ENCODE measurements at places on chromosomes 12 and 14. TPM values are rescaled to one million over a fixed set of nuclear protein-coding genes. Genes with fewer than 3 reads are reported as not detected.

GRCh38 chr12:25423355-25424050 lies 129.6 kb downstream of the LMNTD1 start:
- DNase-seq, result no peak
- no peaks in the 10 kb centered on the region for H3K4me1 ChIP-seq
- no peaks in the 10 kb centered on the region for H3K36me3 ChIP-seq

GRCh38 chr12:29711381-29711780 lies 72.4 kb downstream of the TMTC1 start:
- H3K27ac ChIP-seq, result no peak overlapping the region
- H3K36me3 ChIP-seq, result no peaks in the 10 kb centered on the region
- H3K27me3 ChIP-seq, result no peaks in the 10 kb centered on the region
- H3K4me1 ChIP-seq, result no peaks in the 10 kb centered on the region
- no peak for DNase-seq

DNA sequence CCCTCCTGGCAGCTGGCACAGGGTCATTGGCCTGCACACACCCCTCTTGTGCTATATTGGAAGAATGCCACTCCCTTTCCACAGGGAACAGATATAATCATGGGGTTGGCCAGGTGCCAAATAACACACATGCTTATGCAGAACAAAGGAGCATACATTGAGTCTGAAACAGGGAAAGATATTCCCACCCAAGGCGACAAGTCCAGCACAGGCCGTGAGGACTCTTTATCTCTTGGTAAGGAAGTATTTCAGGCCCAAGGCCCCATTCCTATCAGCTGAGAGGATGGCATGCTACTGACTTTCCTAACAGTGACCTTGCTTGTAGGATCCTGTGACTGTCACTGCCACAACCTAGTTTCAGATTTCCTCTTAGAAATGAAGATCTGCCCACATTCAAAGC lies 59.0 kb upstream of the STXBP6 start:
- H3K27me3 ChIP-seq, result no peaks in the 10 kb centered on the region
- no peak overlapping the region for H3K27ac ChIP-seq
- H3K36me3 ChIP-seq, result no peaks in the 10 kb centered on the region

DNA sequence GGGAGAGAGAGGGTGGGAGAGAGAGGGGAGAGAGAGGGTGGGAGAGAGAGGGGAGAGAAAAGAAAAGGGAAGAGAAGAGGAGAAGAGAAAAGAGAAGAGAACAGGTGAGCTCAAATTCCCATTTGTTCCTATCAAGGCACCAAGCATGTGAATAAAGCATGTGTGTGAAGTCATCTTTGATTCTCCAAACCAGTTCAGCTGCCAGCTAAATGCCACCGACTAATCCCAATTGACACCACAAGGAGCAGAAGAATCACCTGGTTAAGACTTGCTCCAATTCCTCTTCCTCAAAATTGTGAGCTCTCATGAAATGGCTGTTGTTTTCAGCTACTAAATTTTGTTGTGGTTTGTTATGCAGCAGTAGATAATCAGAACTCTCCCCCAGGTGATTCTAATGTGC lies 188.9 kb downstream of the TMX1 start:
- peaks cover 13% of the 10 kb centered on the region for H3K4me1 ChIP-seq
- H3K27me3 ChIP-seq, result no peaks in the 10 kb centered on the region
- H3K36me3 ChIP-seq, result no peaks in the 10 kb centered on the region

DNA sequence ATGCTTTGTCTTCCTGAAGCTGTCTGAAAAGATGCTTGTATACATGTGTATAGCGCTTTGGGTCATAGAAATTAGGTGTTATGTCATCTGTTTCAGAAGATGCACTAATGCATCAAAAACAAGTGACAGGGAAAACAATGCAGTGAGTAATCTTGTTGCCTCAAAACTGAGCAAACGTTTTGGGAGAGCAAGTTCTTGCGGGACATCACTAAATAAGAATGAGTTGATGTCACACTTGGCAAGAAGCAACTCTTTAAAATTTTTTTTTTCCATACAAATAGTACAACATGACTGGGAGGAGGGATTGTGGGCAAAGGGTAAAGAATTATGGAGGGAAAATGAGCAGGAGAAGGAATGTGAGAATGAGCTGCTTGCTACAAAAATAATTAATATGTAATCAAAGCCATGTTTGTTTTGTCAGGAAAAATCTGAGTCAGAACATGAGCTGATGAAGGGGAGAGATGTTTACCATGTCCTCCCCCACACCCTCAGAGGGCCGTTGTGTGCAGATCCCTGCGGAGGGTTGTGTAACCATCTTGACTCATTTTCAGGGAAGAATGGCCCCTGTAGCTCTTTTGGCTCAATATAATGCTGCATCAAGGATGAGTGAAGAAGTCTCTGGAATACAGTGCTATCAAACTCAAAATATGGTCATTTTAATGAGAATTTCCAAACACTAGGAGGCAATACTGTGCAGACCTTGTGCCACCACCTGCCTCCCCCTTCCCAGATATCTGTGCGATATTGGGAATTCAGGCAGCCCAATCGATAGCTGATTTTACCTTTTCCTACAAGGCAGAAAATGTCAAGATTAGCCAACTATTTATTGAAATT lies 41.4 kb downstream of the BORCS5 start:
- H3K27me3 ChIP-seq, result no peaks in the 10 kb centered on the region
- H3K27ac ChIP-seq, result no peak overlapping the region
- no peak overlapping the region for H3K4me3 ChIP-seq
- no peaks in the 10 kb centered on the region for H3K4me1 ChIP-seq
- H3K36me3 ChIP-seq, result no peaks in the 10 kb centered on the region

DNA sequence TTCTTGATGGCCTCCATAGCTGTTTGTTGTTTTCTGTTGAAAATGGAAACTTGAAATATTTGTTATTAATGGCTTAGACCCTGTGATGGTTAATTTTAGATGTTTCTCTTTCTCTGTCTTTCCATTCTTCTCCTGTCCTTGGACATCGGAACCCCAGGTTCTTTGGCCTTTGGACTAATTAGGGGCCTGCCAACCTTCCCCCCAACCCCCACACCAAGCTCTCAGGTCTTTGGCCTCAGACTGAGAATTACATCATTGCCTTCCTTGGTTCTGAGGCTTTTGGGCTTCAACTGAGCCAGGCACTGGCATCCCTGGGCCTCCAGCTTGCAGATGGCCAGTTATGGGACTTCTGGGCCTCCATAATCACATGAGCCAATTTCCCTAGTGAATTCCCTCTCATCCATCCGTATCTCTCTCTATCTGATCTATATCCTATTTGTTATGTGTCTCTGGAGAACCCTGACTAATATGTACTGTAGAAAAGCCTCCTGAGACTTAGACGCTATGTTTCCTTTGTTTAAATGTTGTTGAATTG lies 71.6 kb downstream of the FGD4 start:
- no peaks in the 10 kb centered on the region for H3K27me3 ChIP-seq
- H3K4me1 ChIP-seq, result no peaks in the 10 kb centered on the region
- peak; percentile 38 for DNase-seq
- no peak overlapping the region for H3K4me3 ChIP-seq
- H3K36me3 ChIP-seq, result peaks cover 30% of the 10 kb centered on the region

DNA sequence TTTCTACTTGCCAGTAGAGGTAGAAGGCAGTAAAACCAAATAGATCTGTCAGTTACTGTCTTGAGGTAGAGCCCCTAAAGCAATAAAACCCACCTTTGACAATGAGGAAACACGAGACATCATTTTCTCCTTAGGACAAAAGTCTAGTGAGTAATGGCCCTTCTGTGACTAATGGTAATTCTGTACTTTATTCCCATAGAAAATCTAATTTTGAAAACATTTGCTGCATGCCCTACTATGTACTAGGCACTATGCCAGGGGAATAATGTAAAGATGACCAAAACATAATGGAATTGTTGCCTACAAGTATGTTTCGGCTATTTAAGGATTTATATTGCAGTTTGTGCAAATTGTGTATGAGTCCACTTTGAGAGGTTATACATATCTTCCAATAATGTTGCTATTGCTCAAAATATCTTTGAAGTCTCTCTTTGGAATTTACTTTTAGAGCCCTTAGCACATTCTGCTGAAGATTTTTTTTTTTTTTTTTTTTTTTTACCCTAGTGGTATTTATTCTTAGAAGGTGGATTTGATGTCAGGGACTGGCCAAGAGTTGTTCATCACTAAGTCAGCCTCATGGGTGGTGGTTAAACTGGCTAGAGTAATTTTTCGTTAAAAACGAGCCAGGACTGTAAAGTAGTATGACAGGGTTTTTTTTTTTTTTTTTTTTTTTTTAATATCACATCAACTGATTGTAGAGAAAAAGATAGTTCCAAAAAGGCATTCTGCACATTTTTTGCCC lies 109.7 kb downstream of the CRADD start:
- no peaks in the 10 kb centered on the region for H3K36me3 ChIP-seq
- H3K4me3 ChIP-seq, result no peak overlapping the region
- H3K27ac ChIP-seq, result no peak overlapping the region
- DNase-seq, result no peak
- H3K4me1 ChIP-seq, result no peaks in the 10 kb centered on the region

- no peak overlapping the region for H3K4me3 ChIP-seq
- no peak for DNase-seq
- H3K36me3 ChIP-seq, result no peaks in the 10 kb centered on the region
- H3K27ac ChIP-seq, result no peak overlapping the region
Measured at GRCh38 chr12:42691991-42692557, 102.5 kb upstream of the PRICKLE1 start.

GRCh38 chr14:53127832-53128231 lies 25.3 kb downstream of the DDHD1 start:
- no peaks in the 10 kb centered on the region for H3K4me1 ChIP-seq
- peaks cover 4% of the 10 kb centered on the region for H3K36me3 ChIP-seq
- no peak overlapping the region for H3K4me3 ChIP-seq
- H3K27me3 ChIP-seq, result no peaks in the 10 kb centered on the region

DNA sequence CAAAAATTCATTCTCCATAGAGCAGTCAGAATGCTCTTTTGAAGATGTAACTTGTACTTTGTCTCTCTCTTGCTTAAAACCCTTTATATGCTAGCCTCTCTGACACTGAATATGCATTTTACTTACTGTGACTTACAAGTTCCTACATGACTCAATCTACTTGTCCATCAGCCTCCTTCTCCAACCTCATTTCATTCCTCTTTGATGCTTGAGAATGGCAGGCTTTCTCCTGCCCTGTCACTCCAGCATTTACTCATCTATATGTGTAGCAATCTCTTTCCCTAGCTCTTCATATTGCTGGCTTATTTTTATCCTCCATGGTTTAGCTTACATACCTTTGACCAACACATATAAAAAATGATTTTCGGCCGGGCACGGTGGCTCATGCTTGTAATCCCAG lies 561.9 kb downstream of the CCER1 start:
- no peak for DNase-seq
- no peak overlapping the region for H3K27ac ChIP-seq
- H3K27me3 ChIP-seq, result no peaks in the 10 kb centered on the region
- H3K4me3 ChIP-seq, result no peak overlapping the region
- H3K4me1 ChIP-seq, result no peaks in the 10 kb centered on the region
- H3K36me3 ChIP-seq, result no peaks in the 10 kb centered on the region

GRCh38 chr12:109999649-109999971 lies 380 bp downstream of the ANKRD13A start:
- H3K27ac ChIP-seq, result no peak overlapping the region
- H3K4me3 ChIP-seq, result peak overlapping the region; percentile 97
- H3K4me1 ChIP-seq, result no peaks in the 10 kb centered on the region
- no peaks in the 10 kb centered on the region for H3K27me3 ChIP-seq
- H3K36me3 ChIP-seq, result peaks cover 9% of the 10 kb centered on the region

- DNase-seq, result peak; percentile 83
- H3K4me1 ChIP-seq, result peaks cover 17% of the 10 kb centered on the region
- H3K4me3 ChIP-seq, result no peak overlapping the region
- no peaks in the 10 kb centered on the region for H3K36me3 ChIP-seq
- H3K27ac ChIP-seq, result no peak overlapping the region
- H3K27me3 ChIP-seq, result no peaks in the 10 kb centered on the region
Measured at GRCh38 chr12:94074980-94075629, 73.3 kb upstream of the PLXNC1 start.

DNA sequence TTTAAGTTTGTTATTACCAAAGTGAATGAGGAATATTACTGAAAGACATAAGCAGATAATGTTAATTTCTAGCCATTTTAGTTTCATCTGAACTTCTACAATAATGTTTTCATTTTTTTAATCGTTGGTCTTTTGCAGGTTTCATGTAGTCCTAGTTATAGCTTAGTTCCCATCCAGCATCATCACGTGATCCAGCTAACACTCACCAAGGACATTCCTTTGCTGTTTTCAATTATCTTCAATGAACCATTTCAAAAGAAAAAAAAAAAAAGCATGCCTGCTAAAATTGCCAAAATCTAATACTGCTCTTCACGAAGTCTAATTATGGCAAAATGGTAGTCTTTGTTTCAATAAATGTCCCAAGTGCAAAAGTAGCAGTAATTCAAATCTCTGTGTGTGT lies 187.7 kb upstream of the ATXN7L3B start:
- no peak overlapping the region for H3K4me3 ChIP-seq
- no peaks in the 10 kb centered on the region for H3K4me1 ChIP-seq
- H3K27ac ChIP-seq, result no peak overlapping the region
- H3K27me3 ChIP-seq, result no peaks in the 10 kb centered on the region
- no peaks in the 10 kb centered on the region for H3K36me3 ChIP-seq

DNA sequence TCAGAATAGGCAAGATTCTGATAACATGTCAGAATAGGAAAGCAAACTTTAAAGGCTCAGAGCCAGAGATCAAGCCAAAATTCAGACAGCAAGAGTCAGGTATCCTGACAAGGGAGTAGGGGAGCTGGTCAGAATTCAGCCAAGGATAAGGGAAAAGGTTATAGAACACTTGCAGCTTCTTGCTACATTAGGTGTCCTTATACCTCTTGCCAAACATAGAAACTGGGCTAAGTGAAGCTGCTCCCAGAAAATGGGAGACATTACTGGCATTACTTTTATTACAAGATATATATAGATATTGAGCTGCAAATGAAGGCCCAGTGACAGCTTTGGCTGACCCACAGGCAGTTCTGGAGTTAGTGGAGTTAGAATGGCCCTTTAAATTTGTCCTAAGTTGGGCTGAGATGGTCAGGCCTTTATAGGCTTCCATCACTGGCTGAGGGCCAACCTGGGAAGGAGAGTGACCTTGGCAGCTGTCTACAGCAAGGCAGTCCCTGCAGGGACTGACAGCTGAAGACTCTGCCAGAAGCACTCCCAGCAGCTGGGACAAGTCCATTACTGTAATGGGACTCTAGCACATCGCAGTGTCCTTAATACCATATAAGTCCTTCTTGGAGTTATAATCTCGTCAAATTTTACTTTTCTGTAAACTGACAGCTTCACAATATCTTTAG lies 83.0 kb downstream of the LRRC9 start:
- H3K4me1 ChIP-seq, result no peaks in the 10 kb centered on the region
- no peaks in the 10 kb centered on the region for H3K27me3 ChIP-seq
- DNase-seq, result no peak
- no peak overlapping the region for H3K27ac ChIP-seq
- H3K4me3 ChIP-seq, result no peak overlapping the region

The FOXA1 gene
- total RNA-seq, result 41.2 TPM

The NAV3 gene
- total RNA-seq, result 0.86 TPM

The DHH gene
- 0.34 TPM for total RNA-seq

The BMP4 gene
- 13.0 TPM for total RNA-seq

The AQP5 gene
- 0.62 TPM for total RNA-seq

The STRAP gene
- 196 TPM for total RNA-seq

The SMIM41 gene
- not detected for total RNA-seq

The CRIP2 gene
- total RNA-seq, result 2.8 TPM

Measured in endodermal cell (in vitro differentiated cells).